EL (cell line): ENCODE measurements at places on chromosomes 4 and X.

DNA sequence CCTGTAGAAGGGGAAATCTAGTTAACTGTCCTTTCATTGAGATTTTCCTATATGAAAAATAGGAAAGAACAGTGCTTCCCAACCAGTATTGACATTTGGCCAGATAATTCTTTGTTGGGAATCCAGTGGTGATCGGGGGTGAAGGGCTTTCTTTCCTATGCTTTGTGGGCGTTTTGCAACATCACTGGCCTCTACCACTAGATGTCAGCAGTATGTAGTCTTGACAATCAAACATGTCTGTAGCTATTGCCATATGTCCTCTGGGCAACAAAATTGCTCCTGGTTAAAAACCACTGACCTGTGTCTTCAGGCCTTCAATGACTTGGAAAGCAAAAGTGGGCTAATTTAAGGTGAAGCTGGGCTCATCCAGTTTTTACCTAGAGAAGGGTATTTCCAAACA lies 658.5 kb downstream of the DACH2 start:
- DNase-seq: no peak

GRCh38 chr4:127007305-127007704 lies 625.5 kb upstream of the INTU start:
- no peak for DNase-seq

- DNase-seq: no peak
These were observed 231.7 kb downstream of the HS3ST1 start for GRCh38 chr4:11196927-11197522.

DNA sequence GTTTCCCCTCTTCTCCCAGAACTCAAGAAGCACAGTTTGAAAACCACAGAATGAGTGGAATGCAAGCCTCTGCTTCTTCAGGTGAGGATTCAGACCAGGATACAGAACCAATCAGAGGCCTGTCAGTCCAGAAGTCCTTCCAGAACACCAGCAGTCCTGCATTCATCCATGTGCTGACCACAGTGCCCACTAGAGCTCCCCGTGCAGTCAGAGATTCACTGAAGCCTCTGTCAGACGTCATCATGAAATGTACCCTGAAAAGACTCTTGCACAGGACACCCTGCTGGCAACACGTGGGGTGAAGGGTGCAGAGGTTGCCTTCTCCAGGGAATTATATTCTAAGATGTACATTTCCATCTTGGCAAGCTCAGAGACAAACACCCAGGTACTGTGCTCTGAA lies 75.9 kb upstream of the LSM6 start:
- no peak for DNase-seq

GRCh38 chr4:139142087-139142486 lies 34.9 kb downstream of the ELF2 start:
- no peak for DNase-seq

DNA sequence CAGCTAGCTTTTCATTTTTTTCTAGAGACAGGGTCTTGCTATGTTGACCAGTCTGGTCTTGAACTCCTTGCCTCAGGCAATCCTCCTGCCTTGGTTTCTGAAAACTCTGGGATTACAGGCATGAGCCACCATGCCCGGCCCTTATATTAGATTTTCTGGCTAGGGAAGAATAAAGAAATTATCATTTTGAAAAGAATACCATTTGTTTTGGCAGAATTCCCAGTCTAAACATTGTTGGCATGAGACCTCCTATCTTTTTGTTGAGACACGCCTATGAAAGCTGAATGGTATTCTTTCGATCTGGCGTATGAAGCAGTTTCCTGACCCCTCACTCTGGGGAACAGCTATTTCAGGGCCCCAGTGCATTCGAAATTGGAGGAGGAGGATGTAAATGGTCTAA lies 107.0 kb downstream of the REPS2 start:
- no peak for DNase-seq

- DNase-seq: no peak
These were observed 1264.7 kb downstream of the PCDH7 start for GRCh38 chr4:31984872-31985271.

- DNase-seq: no peak
These were observed 33.7 kb downstream of the ARHGAP24 start for GRCh38 chr4:85508654-85509053.

GRCh38 chr4:3729188-3729881 lies 36.9 kb upstream of the ADRA2C start:
- DNase-seq: peak; percentile 45

DNA sequence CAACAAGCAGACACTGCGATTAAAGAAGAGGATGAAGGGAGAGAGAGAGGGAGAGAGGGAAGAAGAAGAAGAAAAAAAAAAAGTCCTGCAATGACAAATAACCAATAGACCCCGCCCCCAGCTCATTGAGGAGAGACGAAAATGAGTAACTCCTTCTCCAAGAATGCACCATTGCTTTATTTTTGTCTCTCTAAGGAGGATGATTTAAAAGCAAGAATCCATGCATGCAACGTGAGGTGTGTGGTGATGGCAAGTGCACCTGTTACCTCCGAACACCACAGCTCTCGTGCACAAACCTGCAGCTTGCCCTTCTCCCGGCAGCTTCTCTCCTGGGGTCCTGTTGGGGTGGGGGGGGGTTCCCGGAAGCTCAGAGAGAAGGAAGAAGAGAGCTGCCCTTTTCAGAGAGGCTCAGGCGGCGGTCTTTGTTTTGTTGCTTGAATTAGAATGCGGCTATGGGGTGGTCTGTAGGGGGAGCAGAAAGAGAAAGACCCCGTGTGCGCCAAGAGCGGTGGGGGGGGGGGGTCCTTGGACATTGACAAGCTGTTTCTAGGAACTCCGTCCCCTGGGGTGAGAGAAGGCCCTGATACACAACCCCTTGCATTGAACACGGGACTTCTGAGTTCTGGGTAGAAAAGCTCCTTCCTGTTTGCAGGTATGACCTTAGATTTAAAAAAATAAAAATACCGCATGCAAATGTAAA lies 100.7 kb downstream of the CRLF2 start:
- DNase-seq: no peak
